Right forelimb (tissue), 1 donor: ENCODE measurements at places on chromosomes 2 and 18.

- DNase-seq = no peak
Measured at GRCh38 chr2:23751747-23752265, 175.1 kb downstream of the ATAD2B start.

DNA sequence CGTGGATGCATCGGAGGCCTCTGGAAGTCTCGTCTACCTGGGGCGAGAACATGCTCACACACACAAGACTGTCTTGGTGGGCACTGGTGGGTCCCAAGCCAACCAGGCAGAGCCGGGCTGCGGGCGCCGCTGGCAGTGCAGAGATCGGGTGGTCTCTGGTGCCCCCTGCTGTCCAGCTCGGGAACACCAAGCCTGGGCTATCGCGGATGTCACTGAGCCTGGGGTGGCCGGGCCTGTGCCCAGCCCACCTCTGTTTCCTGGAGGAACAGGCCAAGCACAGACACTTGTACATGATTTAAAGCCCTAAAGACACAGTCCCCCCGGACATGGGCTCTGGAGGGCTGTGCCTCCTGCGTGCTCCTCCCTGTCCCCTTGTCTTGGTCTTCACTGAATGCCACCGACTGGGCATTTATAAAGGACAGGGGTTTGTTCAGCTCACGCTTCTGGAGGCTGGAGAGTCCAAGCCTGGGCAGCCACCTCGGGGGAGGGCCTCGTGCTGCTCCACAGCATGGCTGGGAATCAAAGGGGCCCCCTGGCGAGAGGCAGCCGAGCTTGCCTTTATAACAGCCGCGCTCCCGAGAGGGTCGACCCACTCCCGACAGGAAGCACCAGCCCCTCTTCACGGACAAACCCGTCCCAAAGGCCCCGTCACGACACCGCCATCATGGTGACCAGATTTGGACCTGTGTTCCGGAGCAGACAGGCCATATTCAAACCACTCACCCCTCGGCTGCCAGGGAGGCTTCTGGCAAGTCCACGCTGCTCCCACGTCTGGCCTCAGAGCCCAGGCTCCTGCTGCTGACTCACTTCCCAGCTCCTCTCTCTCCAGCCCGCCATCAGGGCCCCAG is 3.6 kb upstream of the OTOS start:
- peak; percentile 87 for DNase-seq

DNA sequence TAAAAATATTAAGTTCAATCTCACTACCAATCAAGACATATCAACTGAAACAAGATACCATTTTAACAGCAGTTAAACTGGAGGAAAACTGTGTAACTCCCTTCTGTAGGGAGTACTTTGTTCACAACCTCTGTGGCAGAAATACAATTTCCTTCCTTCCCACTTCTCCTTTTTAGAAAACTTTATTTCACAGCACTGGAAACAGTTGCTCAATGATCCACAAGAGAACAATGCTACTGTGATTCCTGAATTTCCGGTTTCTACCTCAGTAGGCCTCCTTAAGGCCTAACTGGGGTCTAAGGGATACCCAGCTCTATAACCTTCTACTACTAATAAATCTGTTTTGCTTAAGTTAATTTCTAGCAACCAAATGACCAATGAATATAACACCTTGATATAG is 14.1 kb downstream of the TLK1 start:
- DNase-seq = no peak

DNA sequence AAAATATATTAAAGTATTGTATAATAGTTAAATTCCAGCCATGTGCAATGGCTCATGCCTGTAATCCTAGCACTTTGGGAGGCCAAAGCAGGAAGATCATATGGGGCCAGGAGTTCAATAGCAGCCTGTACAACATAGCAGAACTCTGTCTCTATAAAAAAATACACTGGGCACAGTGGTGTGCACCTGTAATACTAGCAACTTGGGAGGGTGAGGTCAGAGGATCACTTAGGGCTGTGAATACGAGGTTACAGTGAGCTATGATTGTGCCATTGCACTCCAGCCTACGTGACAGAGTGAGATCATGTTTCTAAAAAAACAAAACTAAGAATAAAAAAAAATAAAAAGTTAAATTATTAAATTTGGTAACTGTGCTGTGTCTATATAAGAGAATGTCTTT is 36.1 kb downstream of the ZRANB3 start:
- no peak for DNase-seq

- peak; percentile 18 for DNase-seq
Measured at GRCh38 chr2:96541398-96542152, 5.0 kb downstream of the ARID5A start.

- no peak for DNase-seq
Measured at GRCh38 chr2:199902486-199903110, 8.5 kb upstream of the C2orf69 start.

DNA sequence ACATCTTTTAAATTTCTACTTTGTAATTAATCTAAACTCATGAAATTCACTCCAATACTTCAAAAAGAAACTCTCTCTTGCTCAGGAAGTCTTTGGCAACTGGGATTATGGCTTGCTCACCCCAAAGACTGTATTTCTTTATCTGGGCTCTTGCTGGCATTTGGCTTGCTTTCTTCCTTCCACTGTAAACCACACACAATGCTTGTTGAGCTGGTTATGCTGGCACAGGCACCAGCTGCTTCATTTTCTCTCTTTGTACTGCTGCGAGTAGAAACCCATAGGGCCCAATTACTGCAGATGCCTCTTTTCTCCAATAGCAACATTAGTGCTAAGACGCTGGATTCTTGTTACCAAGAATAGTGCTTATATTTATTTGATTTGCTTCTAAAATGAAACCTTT is 51.4 kb downstream of the SLC38A11 start:
- no peak for DNase-seq

- peak; percentile 52 for DNase-seq
Measured at GRCh38 chr18:48186131-48186766, 222.9 kb downstream of the ZBTB7C start.

DNA sequence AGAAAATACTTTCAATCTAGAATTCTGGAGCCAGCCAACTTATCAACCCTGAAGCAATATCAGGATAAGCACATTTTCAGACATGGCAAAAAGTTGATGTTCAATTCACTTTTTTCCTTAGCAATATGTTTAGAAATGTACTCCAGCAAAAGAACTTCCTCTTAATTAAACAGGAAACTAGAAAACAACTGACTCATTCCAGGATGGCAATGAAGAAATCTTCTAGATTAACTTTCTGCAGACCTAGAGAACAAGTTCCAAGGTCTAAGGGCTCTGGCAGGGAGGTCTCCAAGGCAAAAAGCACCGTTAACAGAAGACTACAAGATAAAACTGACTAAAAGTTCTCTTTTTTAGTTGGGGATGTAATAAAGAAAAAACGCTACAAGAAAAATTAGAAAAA is 69.2 kb upstream of the VWC2L start:
- no peak for DNase-seq

- no peak for DNase-seq
Measured at GRCh38 chr2:160390544-160391455, 102.8 kb downstream of the RBMS1 start.

GRCh38 chr2:84022810-84023431 is 436.2 kb downstream of the SUCLG1 start:
- no peak for DNase-seq

DNA sequence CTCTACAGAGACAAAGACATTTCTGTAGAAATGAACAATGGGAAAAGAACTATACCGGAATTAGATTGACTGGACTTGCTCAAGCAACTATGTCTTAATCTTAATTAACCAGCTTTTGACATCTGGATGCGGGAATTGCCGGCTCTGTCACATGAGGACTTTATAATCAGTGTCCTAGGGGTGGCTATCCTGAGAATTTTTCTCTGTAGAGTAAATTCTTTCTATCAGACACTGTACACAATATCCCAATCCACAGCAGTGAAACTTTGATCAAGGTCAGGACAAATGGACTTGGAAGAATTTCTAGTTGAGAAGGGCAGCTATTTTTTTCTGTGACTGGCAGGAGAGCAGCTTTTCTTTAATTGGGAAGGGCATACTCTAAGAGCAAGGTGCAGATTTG is 322.1 kb downstream of the HRH4 start:
- DNase-seq = no peak

GRCh38 chr18:13608791-13609532 is 117.4 kb downstream of the FAM210A start:
- no peak for DNase-seq

GRCh38 chr2:219537657-219538488 is 5.7 kb downstream of the CHPF start:
- DNase-seq = no peak

GRCh38 chr2:38718601-38719000 is 32.6 kb downstream of the SRSF7 start:
- no peak for DNase-seq

DNA sequence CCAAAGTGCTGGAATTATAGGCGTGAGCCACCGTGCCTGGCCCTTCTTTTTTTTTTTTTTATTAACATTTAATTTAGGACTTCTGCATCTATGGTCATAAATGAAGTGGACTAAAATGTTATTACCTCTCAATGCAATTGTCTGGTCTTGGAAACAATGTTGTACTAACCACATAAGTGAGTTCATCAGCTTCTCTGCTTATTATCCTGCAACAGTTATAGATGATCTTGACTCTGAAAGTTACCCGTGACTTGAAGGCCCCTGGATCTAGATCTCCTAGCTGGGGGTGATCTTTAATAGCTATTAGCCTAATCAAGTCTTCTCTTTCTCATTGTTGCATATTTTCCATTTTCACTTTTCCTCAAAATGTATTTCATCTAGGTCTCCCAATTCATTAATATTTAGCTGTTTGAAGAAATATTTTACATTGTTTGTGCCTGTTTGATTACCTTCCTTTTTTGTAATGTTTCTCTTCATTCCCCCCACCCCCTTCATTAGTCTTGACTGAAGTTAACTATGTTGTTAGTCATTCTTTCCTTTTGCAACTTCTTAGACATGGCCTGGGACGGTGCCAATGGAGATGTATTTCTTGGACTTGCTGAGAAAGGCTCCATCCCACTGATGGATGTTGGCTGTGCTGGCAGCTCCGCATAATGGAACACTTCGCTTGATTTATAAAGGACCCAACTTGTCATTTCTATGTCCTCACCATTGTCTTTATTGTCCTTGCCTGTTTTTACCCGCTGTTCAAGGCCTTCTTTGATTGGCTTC is 141.6 kb upstream of the RIOK3 start:
- peak; percentile 62 for DNase-seq

GRCh38 chr18:50161597-50162205 is 33.2 kb downstream of the MYO5B start:
- DNase-seq = no peak

DNA sequence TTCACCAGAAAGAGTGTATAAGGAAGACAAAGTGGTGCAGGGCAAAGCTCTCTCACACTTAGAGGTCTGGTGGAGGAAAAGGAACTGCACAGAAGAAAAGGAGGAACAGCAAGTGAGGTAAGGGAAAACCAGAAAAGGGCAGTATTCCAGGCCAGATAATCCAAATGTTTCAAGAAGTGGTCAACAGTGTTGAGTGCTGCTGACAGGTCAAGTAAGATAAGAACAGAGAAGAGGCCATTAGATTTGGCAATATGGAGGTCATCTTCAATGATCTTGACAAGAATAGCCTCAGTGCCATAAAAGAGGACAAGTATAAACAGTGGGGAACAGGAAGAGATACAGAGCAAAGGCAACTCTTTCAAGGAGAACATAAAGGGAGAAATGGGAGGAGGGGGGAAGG is 15.0 kb downstream of the ADD2 start:
- DNase-seq = no peak

DNA sequence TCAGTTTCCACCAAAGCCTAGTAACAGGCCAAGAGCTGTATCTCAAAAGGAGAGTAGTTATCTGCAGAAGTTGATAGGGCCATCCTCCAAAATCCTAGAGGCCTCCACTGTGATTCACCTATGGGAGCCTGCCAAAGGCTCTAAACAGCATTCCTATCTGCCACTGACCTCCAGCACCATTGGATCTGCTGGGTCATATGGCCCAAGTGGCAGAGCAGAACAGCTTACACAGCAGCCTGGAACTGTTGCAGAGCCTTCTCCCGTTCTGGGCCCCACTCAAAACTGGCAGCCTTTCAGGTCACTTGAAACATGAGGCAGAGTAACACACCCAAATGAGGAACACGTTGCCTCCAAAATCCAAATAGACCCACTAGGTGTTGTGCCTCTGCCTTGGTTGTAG is 345.2 kb upstream of the RND3 start:
- DNase-seq = no peak
